ENCODE measurements at places on chromosomes 4 and X.
A peak's percentile ranks its signal among the peaks of the same experiment; 100 is the strongest.

GRCh38 chr4:184684491-184685189 lies 35.1 kb downstream of the PRIMPOL start:
- DNase-seq = no peak

DNA sequence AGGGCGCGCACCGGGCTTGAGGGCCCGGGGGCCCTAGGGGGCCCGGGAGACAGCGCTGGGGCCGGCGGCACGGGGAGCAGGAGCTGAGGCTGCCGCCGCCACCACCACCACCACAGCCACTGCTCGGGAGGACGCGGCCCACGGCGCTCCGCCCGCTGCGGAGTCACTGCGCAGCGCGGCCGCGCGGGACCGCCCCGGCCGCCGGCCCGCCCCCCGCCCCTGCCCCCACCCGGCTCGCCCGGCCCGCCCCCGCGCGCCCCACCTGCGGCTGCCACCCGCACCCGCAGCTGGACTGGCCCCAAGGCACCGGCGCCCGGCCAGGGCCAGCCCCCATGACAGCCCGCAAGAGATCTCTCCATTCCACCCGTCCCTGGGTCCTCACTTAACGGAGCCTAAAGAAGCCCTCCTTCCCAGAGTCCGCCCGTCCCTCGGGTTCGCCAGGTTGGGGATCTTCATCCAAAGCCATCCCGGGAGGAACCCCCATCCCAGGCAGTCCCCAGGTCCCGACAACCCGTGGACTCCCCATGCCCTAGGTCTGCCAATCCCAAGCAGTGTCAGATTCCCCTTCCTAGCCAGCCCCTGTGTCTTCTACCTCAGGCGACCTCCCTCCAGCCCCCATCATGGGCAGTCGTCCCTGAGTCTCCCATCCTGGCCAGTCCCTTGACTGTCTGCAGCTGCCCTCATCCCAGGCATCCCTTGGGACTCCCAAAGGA lies 40.0 kb upstream of the IQSEC2 start:
- DNase-seq = peak; percentile 7

- DNase-seq = no peak
These were observed 347.2 kb upstream of the DDX53 start for GRCh38 chrX:22652596-22652995.

- no peak for DNase-seq
These were observed 199.0 kb upstream of the MAMLD1 start for GRCh38 chrX:150163956-150164726.

DNA sequence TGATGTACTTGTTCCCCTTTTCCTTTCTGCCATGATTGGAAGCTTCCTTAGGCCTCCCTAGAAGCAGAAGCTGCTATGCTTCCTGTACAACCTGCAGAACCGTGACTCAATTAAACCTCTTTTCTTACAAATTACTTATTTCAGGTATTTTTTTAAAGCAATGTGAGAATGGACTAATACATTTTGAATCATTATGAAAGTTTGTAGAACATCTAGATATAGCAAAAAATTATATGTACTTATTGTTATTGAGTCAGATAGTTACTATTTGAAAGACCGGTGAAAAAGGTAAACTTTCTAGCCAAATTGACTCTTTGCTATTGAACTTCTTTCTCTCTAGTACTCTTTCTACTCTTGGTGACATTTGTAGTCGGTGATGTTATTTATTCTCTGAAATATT lies 777.3 kb upstream of the GALNTL6 start:
- no peak for DNase-seq

DNA sequence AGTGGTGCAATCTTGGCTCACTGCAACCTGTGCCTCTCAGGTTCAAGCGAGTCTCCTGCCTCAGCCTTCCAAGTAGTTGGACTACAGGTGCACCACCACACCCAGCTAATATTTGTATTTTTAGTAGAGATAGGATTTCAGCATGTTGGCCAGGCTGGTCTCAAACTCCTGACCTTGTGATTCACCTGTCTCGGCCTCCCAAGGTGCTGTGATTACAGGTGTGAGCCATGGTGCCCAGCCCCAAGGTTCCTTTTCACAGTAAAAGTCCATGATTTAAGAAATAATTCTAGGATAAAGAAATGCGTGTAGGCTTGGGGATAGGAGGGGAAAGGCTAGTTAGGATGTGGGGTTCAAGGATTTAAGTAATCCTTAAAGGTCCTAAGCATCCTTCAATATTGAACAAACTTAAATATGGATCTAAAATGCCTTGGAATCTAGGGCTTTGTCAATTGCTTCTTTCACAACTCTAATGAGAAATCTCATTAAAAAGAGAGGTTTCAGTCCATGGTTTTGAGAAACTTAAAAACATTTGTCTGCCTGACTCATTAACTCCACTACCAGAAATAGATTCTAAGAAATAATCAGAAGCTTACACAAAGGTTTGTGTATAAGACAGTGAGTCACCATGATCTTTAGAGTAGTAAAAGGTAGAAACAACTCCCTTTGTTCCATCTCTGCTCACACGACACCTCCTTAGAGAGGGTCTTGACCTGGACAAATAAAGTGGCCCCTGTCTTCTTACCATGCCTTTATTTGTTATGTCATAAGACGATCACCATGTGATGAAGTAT lies 203.2 kb downstream of the PTTG2 start:
- no peak for DNase-seq

DNA sequence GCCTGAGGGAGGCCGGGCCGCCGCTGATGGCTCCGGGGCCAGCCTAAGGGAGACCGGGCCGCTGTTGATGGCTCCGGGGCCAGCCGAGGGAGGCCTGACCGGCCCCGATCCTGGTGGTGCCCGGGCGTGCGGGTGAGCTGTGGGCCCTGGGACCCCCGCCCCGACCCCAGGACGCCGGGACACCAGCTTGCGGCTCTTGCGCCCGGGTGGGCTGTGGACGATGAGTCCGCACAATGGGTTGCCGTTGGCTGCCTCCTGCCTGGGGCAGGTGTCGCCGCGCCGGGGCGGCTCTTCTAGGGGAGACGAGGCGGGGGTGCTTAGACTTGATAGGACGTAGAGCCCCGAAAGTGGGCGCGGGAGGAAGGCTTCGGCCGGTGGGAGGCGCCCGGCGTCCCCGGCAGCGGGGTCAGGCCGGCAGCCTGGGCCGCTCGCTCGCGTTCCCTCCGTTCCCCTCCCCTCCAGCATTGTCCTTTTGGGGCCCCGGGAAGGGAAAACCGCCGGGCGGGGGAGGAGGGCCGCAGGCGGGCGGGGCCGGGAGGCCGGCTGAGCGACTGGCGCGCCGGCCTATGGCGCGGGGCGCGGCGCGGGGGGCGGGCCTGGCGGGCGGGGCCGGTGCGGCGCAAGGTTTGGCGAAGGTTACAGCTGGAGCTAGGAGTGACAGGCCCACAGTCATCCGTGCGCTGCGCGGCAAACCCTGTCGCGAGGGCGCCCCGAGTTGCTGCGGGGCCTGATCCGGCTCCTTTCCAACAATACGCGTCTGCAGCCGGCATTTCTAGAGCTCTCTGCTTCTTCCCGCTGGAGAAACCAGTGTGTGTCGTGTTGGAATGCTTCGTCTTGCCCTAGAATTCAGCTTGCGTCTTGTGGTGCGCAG lies 819 bp downstream of the KIAA0232 start:
- peak; percentile 78 for DNase-seq

DNA sequence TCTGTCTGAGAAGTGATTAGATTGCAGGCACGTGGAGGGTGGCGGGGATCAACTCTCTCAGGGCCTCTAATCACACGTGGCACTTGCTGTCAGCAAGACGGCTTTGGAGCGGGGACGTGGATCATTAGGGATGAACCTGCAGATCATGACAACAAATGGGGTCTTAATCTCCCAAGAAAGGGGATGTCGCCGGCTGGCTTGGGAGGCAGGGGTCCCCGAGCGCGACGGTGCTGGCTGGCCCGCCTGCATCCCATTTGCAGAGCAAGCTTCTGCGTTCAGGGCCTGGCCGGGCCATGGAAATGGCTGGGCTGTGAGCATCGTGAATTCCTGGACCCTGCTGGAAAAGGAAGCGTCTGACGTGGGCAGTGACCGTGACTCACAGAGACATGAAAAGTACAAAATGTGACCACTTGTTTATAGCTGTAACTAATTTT lies 85.1 kb upstream of the SHOX start:
- DNase-seq = no peak

GRCh38 chr4:113978561-113979147 lies 793 bp downstream of the ARSJ start:
- no peak for DNase-seq

DNA sequence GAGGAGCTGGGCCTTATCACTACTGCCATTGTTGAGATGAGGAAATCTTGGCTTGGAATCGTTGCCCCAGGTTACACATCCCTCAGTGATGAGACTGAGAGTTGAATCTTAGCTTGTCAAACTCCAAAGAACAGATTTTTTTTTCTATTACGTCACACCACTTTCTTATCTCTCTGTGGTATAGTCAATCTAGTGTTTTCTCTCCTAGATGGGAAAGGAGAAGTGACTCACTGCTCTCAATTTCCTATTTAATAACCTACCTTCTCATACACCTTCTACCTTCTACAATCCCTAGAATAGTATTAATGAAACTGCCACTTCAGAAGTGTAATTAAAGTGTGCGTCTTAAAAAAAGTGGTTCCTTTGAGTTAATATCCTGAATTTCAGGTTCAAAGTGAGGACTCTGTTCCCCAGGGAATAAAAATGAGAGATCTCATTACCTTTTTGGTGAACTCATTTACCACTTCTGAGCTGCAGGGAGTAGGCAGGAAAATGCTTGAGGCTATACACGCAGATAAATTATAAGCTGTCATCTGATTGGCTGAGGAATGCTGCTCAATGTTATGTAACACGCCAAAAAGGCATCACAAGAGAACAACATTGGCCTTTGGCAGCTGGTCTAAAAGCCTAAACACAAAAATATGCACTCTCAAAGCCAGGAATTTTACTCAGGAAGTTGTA lies 59.3 kb downstream of the MAD2L1 start:
- DNase-seq = no peak

DNA sequence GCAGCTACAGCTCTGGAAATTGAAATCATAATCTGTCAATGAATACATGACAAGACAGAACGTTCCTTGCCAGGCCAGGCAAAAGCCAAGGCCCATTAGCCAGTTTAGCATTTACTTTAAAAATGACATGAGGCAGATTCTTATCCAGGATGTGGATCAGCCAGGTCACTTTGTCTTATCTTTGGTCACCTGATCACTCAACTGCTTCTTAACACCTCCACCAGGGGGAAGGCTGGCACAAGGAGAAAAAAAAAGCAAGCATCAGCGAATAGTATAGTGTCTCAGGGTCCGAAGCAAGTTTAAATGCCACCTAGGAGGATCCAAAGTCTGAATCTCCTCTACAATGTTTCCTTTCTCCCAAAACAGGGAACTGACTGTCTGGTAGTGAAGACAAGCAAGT lies 18.8 kb downstream of the ATP1B4 start:
- DNase-seq = no peak

- no peak for DNase-seq
These were observed 9.7 kb upstream of the TMEM165 start for GRCh38 chr4:55386073-55386472.

DNA sequence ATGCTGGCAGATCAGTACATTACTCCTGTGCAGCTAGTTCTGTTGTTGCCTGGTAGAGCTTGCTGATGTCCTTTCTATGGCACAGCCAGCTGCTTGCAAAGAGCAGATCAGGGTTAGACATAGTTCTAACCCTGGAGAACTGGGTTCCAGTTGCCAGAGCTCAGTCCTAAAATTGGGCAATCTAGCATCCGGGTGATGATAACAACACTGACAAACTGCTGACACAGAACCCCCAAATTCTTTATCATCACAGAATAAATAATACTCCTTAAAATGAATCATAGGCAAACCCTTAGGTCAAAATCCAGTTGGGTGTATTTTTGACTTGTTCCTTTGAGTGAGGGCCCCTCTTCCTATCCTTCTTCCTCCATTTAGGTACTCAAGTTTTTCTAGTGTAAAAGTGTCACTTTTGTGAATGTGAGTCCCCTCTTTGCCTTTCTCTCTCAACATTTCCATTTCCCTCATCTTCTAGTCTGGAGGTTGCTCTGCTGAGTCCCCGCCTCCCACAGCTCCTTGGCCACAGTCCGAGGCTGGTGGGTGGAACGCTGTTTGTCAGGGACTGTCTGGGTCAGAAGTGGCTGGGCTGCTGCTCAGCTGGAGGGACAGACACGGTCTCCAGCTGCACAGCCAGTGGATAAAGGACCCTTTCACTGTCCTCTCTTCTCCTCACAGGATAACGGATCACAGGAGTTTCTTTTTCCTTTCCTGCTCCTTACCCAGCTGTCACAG lies 93.6 kb upstream of the RASGEF1B start:
- no peak for DNase-seq

GRCh38 chr4:137454767-137455166 lies 77.5 kb downstream of the PCDH18 start:
- no peak for DNase-seq

GRCh38 chrX:124938715-124939114 lies 381.0 kb upstream of the TEX13C start:
- DNase-seq = no peak

GRCh38 chr4:31005037-31005436 lies 284.9 kb downstream of the PCDH7 start:
- no peak for DNase-seq

GRCh38 chr4:107818301-107818910 lies 6.3 kb upstream of the SGMS2 start:
- DNase-seq = no peak

DNA sequence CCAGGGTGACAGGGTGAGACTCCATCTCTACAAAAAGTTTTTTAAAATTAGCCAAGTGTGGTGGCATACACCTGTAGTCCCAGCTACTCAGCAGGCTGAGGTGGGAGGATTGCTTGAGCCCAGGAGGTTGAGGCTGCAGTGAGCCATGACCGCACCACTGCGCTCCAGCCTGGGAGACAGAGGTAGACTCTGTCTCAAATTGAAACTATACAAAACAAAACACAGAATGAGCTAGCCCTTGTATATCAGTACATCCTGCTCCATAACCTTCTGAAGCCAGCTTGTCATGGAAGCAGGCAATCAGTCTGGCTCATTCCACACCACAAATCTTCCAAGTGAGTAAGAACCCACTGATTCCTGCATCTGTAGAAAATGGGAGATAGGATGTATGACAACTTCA lies 49.0 kb downstream of the CD99L2 start:
- no peak for DNase-seq

- DNase-seq = no peak
These were observed 8.8 kb upstream of the TMSB4X start for GRCh38 chrX:12966151-12966550.

DNA sequence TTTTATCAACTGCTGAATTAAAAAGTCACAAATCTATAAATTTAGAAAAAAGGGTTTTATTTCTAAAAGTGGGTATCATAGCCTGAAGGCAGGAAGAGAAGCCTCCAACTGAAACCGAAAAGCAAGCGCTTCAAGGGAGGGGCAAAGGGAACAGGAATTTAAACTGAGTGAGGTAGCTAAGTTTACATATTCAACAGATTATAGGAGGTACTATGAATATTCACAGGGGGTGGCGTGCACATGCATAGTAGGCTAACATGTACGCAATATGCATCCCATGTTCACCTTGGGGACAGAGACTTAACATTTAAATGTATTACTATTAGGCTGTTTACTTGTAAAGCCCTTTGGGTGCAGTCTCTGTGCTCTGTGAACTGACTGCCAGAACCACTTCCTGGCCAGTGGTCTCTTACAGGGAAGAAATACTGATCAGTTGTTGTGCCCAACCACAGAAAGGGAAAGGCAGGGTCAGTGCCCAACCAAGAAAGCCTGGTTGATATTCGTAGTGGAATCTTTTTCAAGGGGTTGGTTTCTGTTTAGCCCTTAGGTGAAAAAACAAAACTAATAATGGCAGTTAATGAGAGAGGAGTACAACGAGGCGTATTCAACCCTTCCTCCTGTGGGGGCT lies 168.7 kb upstream of the GALNTL6 start:
- DNase-seq = no peak

GRCh38 chr4:78951862-78952472 lies 12.7 kb upstream of the PAQR3 start:
- no peak for DNase-seq

- DNase-seq = no peak
These were observed 213.8 kb upstream of the LDB2 start for GRCh38 chr4:17112292-17112659.

All from stimulated activated CD4-positive, alpha-beta T cell treated with anti-CD3 and anti-CD28 coated beads, TNF-alpha, amount 100 ng/mL, for 24 hours (primary cell).